T-helper 17 cell (primary cell): ENCODE measurements at places on chromosomes 13 and 19.
A peak's percentile ranks its signal among the peaks of the same experiment; 100 is the strongest.

DNA sequence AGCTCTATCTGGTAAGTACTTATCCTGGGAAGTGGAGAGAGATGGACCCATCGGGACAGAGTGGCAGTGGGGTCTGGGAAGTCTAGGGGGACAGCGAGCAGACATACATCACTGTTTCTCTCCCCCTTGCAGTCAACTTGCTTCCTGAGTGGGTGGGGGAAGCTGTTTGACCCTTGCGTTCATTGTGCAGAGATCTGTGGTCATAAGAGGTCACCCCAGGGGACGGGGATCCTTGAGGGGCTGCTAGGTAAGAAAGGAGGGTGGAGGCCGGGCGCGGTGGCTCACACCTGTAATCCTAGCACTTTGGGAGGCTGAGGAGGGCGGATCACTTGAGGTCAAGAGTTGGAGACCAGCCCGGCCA, 474 bp downstream of the ARHGEF18 start:
- no peak for DNase-seq
- peaks cover 40% of the 10 kb centered on the region for H3K4me1 ChIP-seq
- H3K4me3 ChIP-seq, result peak overlapping the region; percentile 99
- H3K27ac ChIP-seq, result peak overlapping the region; percentile 99

- H3K4me1 ChIP-seq, result no peaks in the 10 kb centered on the region
- DNase-seq, result peak; percentile 14
- H3K36me3 ChIP-seq, result no peaks in the 10 kb centered on the region
- H3K27ac ChIP-seq, result no peak overlapping the region
- H3K4me3 ChIP-seq, result no peak overlapping the region
These were observed 60.7 kb downstream of the MCF2L start for GRCh38 chr13:113029487-113030258.

GRCh38 chr19:917323-918151, at the start of gene KISS1R:
Gene KISS1R, plus strand, starts transcription at chr19:917333. Its CDS starts 170 bp downstream, at chr19:917503.
- no peaks in the 10 kb centered on the region for H3K27me3 ChIP-seq
- no peak for DNase-seq
- H3K27ac ChIP-seq, result no peak within 1 kb of the TSS
- H3K36me3 ChIP-seq, result peaks cover 2% of the 10 kb centered on the region
- peaks cover 15% of the 10 kb centered on the region for H3K4me1 ChIP-seq

DNA sequence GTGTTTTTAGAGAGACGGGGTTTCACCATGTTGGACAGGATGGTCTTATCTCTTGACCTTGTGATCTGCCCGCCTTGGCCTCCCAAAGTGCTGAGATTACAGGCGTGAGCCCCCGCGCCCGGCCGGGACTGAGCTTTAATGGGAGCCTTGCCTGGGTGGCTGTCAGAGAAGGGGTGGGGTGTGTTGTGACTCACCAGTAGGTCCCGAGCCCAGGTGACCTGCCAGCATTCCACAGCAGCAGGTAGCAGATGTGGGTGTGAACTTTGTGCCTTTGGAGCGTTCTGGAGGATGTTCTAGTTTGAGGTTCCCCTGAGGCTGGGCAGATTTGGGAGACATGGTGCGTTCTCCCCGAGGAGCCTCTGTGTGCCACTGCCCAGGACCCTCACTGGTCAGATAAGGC, 7.1 kb upstream of the EPN1 start:
- no peak overlapping the region for H3K4me3 ChIP-seq
- H3K27me3 ChIP-seq, result no peaks in the 10 kb centered on the region
- no peaks in the 10 kb centered on the region for H3K36me3 ChIP-seq
- H3K4me1 ChIP-seq, result peaks cover 35% of the 10 kb centered on the region

- no peak overlapping the region for H3K4me3 ChIP-seq
- H3K4me1 ChIP-seq, result no peaks in the 10 kb centered on the region
- H3K27me3 ChIP-seq, result peaks cover 32% of the 10 kb centered on the region
- no peak overlapping the region for H3K27ac ChIP-seq
These were observed 128.2 kb upstream of the OBI1 start for GRCh38 chr13:78787190-78787589.

DNA sequence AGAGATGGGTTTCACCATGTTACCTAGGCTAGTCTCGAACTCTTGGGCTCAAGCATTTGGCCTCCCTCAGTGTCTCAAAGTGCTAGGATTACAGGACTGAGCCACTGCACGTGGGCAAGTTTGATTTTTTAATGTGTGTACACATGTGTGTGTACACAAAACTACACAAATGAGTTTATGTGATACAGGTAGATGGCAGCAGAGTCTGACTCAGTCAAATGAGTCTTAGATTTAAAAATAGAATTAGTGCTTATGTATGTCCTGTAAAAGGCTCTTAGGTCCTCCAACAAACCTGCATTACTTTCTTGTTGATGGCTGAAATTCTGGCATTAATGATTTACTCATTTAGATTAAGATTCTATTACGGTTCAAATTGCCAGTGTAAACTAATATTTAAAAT, 293.7 kb downstream of the PCDH17 start:
- no peak overlapping the region for H3K4me3 ChIP-seq
- H3K27ac ChIP-seq, result no peak overlapping the region
- H3K27me3 ChIP-seq, result no peaks in the 10 kb centered on the region
- DNase-seq, result no peak

GRCh38 chr19:18966307-18966706, 25.3 kb upstream of the HOMER3 start:
- no peak for DNase-seq
- no peaks in the 10 kb centered on the region for H3K36me3 ChIP-seq
- peaks cover 12% of the 10 kb centered on the region for H3K4me1 ChIP-seq
- no peak overlapping the region for H3K4me3 ChIP-seq
- H3K27ac ChIP-seq, result no peak overlapping the region

DNA sequence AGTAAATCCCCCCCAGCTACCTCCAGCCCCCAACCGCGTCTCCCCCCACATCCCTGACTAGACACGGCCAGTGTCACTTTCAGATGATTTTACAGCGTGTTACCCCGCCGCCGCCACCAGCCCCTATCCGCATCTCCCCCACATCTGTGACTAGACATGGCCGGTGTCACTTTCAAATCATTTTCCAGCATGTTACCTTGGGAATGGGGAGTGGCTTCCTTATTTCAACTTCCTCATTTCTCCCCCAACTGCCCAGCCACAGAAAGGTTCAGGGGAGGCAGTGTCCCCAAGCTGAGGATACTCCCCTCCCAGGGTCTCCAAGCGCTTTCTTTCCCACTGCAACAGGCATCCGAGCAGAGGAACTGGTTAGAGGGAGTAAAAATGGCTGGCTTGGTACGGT, 18.4 kb downstream of the ADGRL1 start:
- DNase-seq, result no peak
- H3K27ac ChIP-seq, result no peak overlapping the region
- H3K27me3 ChIP-seq, result no peaks in the 10 kb centered on the region
- H3K36me3 ChIP-seq, result peaks cover 3% of the 10 kb centered on the region
- no peak overlapping the region for H3K4me3 ChIP-seq
- H3K4me1 ChIP-seq, result peaks cover 21% of the 10 kb centered on the region

DNA sequence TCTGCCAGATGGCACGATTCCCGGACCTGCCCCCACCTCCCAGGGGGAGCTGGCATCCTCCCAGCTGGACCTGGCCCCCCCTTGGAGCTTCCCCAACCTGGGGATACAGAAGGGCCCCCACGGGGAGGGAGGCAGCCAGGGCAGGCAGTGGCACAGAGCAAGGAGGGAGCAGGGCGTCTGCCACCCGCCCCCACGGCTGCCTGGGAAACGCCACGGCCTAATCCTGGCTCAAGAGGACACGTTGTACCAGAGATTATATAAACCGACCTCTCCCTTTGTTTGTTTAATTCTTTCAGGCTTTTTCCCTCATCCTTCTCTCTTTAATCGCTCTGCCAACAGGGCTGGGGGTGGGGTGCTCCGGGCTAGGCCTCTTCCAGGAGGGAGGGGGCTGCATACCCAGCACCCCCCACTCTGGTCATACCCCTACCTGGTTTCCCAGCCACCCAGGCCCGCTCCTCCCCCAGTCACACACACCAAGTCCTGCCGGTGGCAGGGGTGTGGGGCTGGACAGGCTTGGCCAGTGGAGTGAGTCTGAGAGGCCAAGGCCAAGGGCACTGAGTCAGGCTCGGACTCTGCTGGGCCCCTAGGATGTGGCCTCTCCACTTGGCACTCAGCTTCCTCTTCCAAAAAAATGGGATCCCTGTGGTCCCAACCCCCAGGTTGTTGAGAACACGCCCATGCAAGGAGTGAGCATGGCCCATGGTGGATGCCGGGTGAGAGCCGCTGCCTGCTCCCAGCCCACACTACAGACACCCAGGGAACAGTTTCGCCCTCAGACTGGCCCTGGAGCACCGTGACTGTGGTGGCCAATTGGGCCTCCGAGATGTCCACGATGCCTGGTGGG, 29.5 kb upstream of the NFIC start:
- peaks cover 13% of the 10 kb centered on the region for H3K4me1 ChIP-seq
- H3K36me3 ChIP-seq, result no peaks in the 10 kb centered on the region
- H3K27me3 ChIP-seq, result no peaks in the 10 kb centered on the region
- H3K4me3 ChIP-seq, result no peak overlapping the region

- peaks cover 8% of the 10 kb centered on the region for H3K36me3 ChIP-seq
- no peak overlapping the region for H3K27ac ChIP-seq
- peaks cover 9% of the 10 kb centered on the region for H3K4me1 ChIP-seq
- no peak for DNase-seq
These were observed 19.7 kb upstream of the SYCN start for GRCh38 chr19:39223703-39224279.

DNA sequence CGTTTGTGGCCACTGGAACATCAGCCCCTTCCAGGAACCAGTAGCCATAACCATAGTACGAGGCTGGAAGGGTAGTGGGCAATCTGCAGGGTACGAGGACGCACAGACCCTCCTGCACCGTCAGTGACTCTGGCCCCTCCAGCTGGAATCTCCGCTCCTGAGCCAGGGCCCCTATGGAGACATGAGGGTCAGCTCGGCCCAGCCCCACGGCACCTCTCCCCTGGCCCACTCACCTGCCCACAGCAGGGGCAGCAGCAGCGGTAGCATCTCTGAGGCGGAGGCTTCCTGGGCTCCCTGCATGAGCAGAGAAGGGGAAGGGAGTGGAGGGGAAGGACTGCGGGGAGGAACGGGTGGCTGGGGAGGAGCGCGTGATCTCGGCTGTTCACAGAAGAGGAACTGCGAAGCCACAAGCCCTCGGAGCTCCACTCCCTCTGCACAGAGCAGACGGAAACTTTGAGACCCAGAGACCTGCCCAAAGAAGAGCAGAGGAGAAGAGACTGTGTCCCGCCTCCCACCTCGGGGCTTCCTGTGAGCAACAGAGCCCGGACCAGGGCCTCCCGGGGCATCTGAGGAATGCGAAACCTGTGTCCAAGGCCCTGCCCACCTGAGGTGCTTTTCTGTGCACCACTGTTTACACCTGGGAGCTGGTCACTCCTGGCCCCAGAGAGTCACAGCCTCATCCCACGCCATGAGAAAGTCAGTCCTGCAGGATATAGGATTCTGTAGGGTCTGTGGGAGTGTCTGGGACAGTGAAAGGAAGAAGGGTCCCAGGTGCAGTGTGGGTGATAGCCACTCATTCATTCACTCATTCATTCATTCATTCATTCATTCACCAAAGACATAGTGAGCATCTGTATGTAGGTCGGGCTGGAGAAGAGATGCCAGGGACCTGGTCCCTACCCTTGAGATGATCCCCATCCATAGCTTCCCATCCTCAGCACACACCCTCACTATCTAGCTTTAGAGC, at the start of gene SIGLEC6:
TSS of gene SIGLEC6 (minus strand) at position 322 of the 967 bp plus-strand sequence. CDS start at position 300, 22 bp downstream.
- no peaks in the 10 kb centered on the region for H3K36me3 ChIP-seq
- peaks cover 69% of the 10 kb centered on the region for H3K27me3 ChIP-seq
- H3K27ac ChIP-seq, result no peak within 1 kb of the TSS
- no peak within 1 kb of the TSS for H3K4me3 ChIP-seq

GRCh38 chr19:40717325-40717879, 490 bp downstream of the ITPKC start:
- no peaks in the 10 kb centered on the region for H3K27me3 ChIP-seq
- H3K27ac ChIP-seq, result peak overlapping the region; percentile 99
- H3K36me3 ChIP-seq, result peaks cover 4% of the 10 kb centered on the region
- peaks cover 59% of the 10 kb centered on the region for H3K4me1 ChIP-seq
- peak overlapping the region; percentile 98 for H3K4me3 ChIP-seq

DNA sequence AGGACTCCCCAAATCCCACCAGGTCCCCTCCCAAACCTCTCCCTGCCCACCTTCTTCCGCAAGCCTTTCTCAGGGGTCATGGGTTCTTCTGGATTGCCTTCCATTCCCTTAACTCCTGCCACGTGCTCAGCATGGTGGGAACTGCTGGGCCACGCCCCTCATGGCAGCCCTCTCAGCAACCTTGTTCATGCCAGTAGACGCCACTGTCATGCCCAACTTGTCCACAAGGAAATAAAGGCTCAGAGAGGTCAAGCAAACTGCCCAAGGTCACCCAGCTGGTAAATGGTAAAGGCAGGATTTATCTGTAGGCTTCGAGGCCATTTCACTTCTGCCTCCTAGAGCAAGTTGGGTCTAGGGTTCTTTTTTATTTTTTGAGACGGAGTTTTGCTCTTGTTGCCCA, 10.9 kb downstream of the PRAM1 start:
- peaks cover 26% of the 10 kb centered on the region for H3K4me1 ChIP-seq
- H3K4me3 ChIP-seq, result no peak overlapping the region
- peaks cover 3% of the 10 kb centered on the region for H3K36me3 ChIP-seq
- DNase-seq, result no peak
- peak overlapping the region; percentile 78 for H3K27ac ChIP-seq
- H3K27me3 ChIP-seq, result no peaks in the 10 kb centered on the region
